ENCODE measurements at places on chromosomes 2 and 18. TPM values are rescaled to one million over a fixed set of nuclear protein-coding genes. Genes with fewer than 3 reads are reported as not detected.

The IMPA2 gene
- total RNA-seq: 342 TPM

The DLX1 gene
- total RNA-seq: not detected

The CCDC148 gene
- not detected for total RNA-seq

The EML6 gene
- total RNA-seq: 1.0 TPM

The FAM228A gene
- total RNA-seq: 0.69 TPM

The CROCC2 gene
- total RNA-seq: not detected

The SPOPL gene
- 16.2 TPM for total RNA-seq

The ASB3 gene
- 3.5 TPM for total RNA-seq

The CABLES1 gene
- 0.98 TPM for total RNA-seq

The CFAP53 gene
- total RNA-seq: 1.6 TPM

The FHL2 gene
- total RNA-seq: 114 TPM

The GRB14 gene
- 4.8 TPM for total RNA-seq

The REL gene
- total RNA-seq: 4.7 TPM

The APCDD1 gene
- 7.9 TPM for total RNA-seq

The RAB12 gene
- 91.4 TPM for total RNA-seq

The LINC00305 gene
- not detected for total RNA-seq

The HOXD3 gene
- total RNA-seq: 3.8 TPM

The BOLL gene
- total RNA-seq: 3.9 TPM

The IFT172 gene
- total RNA-seq: 10.1 TPM

The ALPI gene
- not detected for total RNA-seq

The IL1A gene
- 0.12 TPM for total RNA-seq

The ALS2 gene
- 19.6 TPM for total RNA-seq

The ATOH8 gene
- 82.1 TPM for total RNA-seq

The TNFAIP6 gene
- 1.1 TPM for total RNA-seq

The INPP1 gene
- total RNA-seq: 17.1 TPM

The SLC23A3 gene
- total RNA-seq: 0.86 TPM

The GCKR gene
- total RNA-seq: not detected

The XDH gene
- total RNA-seq: 0.08 TPM

The LOXHD1 gene
- 0.34 TPM for total RNA-seq

The C1QL2 gene
- not detected for total RNA-seq

The IL36A gene
- not detected for total RNA-seq

The INHA gene
- total RNA-seq: 0.36 TPM

The DYNC2LI1 gene
- total RNA-seq: 3.4 TPM

The KCNG2 gene
- 0.27 TPM for total RNA-seq

The CENPO gene
- 3.2 TPM for total RNA-seq

The ANKRD30B gene
- total RNA-seq: not detected

The FAM237A gene
- not detected for total RNA-seq

The RGPD6 gene
- total RNA-seq: 27.7 TPM

The ACKR3 gene
- 14.7 TPM for total RNA-seq

The DNAH7 gene
- total RNA-seq: 0.16 TPM

The NCKAP5 gene
- total RNA-seq: 0.49 TPM

The KLHL14 gene
- not detected for total RNA-seq

Measured in psoas muscle (tissue), 8 donors.